T-helper 17 cell (primary cell): ENCODE measurements at places on chromosomes 4 and X. TPM values are rescaled to one million over a fixed set of nuclear protein-coding genes. Genes with fewer than 3 reads are reported as not detected.

The GAGE12E gene
- total RNA-seq: not detected

The AKAP4 gene
- not detected for total RNA-seq

The FAM236C gene
- not detected for total RNA-seq

- H3K4me1 ChIP-seq: peaks cover 5% of the 10 kb centered on the region
- no peak overlapping the region for H3K27ac ChIP-seq
- no peak for DNase-seq
- H3K27me3 ChIP-seq: no peaks in the 10 kb centered on the region
- H3K36me3 ChIP-seq: peaks cover 6% of the 10 kb centered on the region
Measured at GRCh38 chrX:7102119-7102518, 45.4 kb upstream of the STS start.

GRCh38 chrX:22021751-22022324, 10.3 kb upstream of the PHEX start:
- no peak overlapping the region for H3K27ac ChIP-seq
- H3K4me3 ChIP-seq: no peak overlapping the region
- no peak for DNase-seq
- no peaks in the 10 kb centered on the region for H3K27me3 ChIP-seq
- H3K4me1 ChIP-seq: no peaks in the 10 kb centered on the region

- no peak overlapping the region for H3K27ac ChIP-seq
- H3K36me3 ChIP-seq: no peaks in the 10 kb centered on the region
- H3K27me3 ChIP-seq: peaks cover 8% of the 10 kb centered on the region
- DNase-seq: no peak
Measured at GRCh38 chrX:69389101-69389501, 115.0 kb upstream of the NALF2 start.

DNA sequence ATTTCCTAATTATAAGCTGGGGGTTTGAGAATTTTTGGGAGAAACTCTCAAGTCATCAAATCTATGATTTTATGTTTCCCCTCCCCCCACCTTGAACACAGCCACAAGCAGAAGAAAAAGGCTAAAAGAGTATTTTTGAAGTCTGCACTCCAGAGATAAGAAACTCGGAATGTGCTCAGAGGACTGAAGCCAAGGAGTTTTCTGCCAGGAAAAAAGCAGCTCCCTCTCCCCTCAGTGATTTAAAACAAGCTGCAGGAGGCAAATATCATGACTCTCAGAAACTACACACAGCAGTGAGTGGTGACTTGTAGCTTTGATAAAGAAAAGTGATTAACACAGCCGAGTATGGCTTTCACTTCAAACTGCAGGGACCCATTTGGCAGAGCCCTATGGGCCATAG, 800.2 kb upstream of the FTHL17 start:
- H3K27me3 ChIP-seq: no peaks in the 10 kb centered on the region
- no peak for DNase-seq
- no peaks in the 10 kb centered on the region for H3K36me3 ChIP-seq
- no peak overlapping the region for H3K27ac ChIP-seq
